Activated CD4-positive, alpha-beta memory T cell treated with anti-CD3 and anti-CD28 coated beads for 36 hours (primary cell): ENCODE measurements at places on chromosomes 13 and 19.
A peak's percentile ranks its signal among the peaks of the same experiment; 100 is the strongest.

DNA sequence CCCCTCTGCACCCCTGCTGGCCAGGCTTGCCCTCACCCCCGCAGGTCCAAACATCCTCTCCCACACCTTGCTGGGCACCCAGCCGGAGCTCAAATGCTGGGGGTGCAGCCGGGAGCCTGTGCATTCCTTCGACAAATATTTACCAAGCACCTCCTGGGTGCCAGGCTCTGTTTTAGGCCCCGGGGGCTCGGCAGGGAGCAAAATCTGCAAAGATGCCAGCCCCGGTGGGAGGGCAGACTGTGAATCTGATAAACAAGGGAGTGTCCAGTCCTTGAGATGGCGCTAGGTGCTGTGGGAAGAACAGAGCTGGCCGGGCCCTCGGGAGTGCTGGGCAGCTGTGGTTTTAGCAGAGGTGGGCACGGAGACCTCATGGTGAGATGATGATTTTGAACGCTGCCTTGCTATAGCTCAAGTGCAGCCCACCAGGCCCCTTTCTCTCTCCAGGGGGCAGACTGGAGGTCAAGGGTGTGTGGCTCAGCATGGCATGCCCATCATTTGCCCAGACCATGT, 10.6 kb downstream of the NFIX start:
- no peak for DNase-seq

GRCh38 chr13:111048387-111048786, 66.7 kb upstream of the ARHGEF7 start:
- DNase-seq = no peak

GRCh38 chr19:28501976-28502375, 711.0 kb downstream of the UQCRFS1 start:
- no peak for DNase-seq

DNA sequence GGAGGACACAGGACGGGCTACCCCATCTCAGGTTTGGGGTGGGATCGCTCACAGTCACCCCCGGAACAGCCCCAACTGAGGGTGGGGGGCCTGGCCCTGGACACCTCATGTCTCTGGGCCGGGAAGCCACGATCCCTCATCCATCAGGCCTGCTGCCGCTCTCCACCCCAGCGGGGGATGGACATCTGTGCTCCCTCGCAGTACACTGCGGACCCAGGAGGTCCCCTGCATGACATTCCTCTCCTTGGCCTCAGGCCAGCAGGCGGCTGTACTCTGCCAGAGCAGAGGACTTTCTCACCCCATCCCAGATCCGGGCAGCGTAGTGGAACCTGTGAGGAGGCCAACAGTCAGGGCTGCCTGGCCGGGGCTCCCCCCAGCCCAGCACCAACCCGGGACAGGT, 15.5 kb downstream of the IRGC start:
- DNase-seq = no peak

DNA sequence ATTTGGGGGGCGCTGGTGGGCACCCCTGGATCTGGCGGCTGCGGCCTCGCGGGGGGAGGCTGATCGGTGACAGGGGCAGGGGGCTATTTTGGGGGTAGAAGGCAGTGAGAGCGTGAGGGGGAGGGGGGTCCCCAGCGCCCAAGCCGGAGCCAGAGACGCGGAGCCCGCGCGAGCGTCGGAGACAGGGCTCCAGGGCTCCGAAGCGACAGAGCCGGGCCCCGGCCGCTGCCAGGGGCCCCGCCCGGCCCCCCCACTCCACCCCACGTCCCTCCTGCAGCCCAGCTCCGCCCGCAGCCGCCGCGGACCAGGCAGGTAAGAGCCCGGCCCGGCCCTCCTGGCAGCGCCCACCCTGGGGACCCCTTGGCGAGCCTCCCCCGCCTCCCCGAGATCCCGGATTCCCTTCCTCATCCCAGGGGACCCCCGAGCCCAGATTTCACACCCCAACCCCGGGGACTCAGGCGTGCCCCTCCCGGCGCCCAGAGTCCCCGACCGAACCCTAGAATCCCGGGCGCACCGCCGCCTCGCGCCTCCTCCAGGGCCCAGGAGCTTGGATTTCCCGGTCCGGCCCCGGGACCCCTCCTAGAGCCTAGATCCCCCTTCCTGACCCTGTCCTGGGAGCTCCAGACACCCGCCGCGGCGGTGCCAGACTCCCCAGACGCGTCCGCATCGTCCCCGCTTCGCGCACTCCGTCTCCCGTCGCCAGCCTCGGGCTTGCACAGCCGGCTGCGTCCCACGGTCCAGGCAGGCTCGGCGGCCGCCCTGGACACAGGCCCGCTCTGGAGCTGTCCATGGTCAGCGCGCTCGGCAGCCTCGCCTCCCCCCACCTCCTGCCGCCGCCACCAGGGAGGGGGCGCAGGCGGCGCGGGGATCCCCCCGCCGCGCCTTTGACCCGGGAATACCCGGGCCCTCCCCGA, at the start of gene PPFIA3:
Gene PPFIA3 (plus strand): TSS at position 134 of the 914 bp plus-strand sequence. CDS start 8,330 bp downstream, outside the sequence.
- DNase-seq = peak; percentile 31

DNA sequence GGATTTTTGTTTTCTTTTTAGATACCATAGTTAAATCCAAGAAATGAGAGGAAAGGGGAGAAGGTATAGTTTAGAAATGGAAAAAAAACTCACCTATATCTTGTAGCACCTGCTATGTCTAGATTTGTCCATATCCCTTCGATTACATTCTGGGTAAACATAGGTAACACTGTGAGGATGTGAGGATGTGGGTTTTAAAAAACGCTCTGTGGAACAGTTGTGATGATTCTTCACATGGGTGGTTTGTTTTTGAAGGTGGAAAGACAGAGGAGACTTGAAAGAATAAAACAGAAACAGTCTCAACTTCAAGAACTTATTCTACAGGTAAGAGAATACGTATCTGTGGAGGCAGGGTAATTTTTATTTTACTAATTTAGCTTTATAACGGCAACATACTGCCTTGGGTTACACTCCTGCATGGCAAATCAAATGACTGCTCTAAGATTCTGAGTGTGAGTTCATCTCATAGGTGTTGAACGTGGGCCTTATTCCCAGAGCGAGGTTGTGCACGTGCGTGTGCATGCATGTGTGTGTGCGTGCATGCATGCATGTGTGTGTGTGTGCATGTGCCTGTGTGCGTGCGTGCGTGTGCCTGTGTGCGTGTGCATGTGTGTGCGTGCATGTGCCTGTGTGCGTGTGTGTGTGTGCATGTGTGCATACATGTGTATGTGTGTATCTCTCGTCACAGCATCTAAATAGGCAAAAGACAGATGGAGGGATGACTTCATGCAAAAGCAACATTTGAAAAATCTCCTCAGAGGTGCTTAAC, 23.5 kb downstream of the ATP4B start:
- DNase-seq = no peak

DNA sequence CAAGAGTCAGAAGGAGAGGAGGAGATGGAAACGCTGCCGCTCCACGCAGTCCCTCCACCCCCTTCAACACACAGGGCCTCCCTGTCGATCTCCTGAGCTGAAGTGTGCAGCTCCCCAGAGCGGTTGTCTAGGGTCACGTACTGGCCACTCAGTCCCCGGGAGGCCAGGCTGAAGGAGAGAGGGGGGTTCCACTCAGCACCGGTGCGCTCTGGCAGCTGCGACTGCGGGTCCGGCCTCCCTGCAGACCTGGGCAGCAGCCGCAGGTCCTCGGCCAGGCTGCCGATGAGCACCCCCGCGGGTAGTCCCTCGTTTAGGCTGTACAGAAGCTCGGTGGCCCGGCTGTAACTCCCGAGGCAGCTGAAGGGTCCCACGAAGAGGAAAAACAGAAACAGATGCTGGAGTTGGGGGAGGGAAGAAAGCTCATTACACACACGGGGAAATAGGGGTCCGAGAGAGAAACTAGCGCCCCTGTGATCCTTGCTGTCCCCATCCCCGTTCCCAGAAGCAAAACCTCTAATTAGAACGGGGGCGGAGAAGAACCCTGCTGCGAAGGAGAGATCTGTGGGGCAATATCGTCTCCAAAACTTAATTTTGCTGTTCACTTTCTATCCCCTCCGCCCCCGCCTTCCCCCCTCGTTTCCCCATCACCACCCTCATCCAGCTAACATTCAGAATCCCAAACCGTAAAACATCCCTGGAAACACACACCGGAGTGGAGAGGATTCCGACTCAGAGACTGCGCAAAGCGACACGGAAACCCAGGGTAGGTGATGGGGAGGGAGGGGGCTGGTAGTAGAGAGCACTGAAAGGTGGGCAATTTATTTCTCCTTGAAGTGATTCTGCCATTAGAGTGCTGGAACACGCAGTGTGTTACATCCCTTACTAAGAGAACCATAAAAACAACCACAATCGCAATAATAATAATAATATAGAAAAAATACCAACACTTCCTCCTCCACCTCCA, 1.8 kb downstream of the PCDH20 start:
- no peak for DNase-seq

- DNase-seq = no peak
Measured at GRCh38 chr13:70297189-70297616, 189.0 kb upstream of the KLHL1 start.

GRCh38 chr13:79995334-79995733, 345.6 kb downstream of the SPRY2 start:
- DNase-seq = no peak
